Sciatic nerve (tissue), 2 donors: ENCODE measurements at places on chromosomes 13 and 19. TPM values are rescaled to one million over a fixed set of nuclear protein-coding genes. Genes with fewer than 3 reads are reported as not detected.

GRCh38 chr13:50250401-50250800 lies 235.2 kb downstream of the KCNRG start:
- DNase-seq, result no peak

GRCh38 chr13:67632590-67632989 lies 402.5 kb upstream of the PCDH9 start:
- no peak for DNase-seq

DNA sequence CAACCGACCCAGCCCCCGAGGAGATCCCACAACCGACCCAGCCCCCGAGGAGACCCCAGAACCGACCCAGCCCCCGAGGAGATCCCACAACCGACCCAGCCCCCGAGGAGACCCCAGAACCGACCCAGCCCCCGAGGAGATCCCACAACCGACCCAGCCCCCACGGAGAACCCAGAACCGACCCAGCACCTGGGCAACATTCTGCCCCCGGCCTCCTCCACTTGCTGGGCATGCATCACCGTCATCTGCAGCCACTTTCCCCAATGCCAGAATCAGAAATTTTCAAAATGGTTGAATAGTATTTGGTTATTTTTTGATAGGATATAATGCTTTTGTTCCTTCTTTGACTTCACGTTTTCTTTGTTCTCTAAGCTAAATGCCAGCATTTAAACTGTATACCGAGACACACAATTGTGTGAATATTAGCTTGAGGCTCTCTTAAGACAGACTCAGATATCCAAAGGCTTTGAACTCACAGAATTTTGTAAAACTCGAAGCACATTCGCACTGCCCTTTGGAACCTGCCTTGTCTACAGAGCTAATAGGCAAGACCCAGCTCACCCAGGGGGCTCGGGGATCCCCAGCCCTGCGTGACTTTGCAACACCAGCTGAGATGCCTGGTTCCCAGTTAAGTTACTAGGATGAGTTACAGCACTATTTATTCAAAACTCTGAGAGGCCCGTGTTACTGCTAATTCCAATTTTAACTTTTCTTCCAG lies 15.5 kb upstream of the RASA3 start:
- DNase-seq, result no peak

Gene KLK8
- 1.8 TPM for total RNA-seq

Gene PSG5
- not detected for total RNA-seq
